Kidney (tissue), 22 donors: ENCODE measurements at places on chromosomes 2 and 18. TPM values are rescaled to one million over a fixed set of nuclear protein-coding genes. Genes with fewer than 3 reads are reported as not detected.
A peak's percentile ranks its signal among the peaks of the same experiment; 100 is the strongest.

ST6GAL2 gene
- total RNA-seq: 1.2 TPM

ANKRD36C gene
- total RNA-seq: 26.2 TPM

- H3K27ac ChIP-seq: no peak overlapping the region
- DNase-seq: no peak
- H3K4me1 ChIP-seq: no peaks in the 10 kb centered on the region
- H3K36me3 ChIP-seq: no peaks in the 10 kb centered on the region
Measured at GRCh38 chr2:229489016-229489415, 217.9 kb upstream of the PID1 start.

DNA sequence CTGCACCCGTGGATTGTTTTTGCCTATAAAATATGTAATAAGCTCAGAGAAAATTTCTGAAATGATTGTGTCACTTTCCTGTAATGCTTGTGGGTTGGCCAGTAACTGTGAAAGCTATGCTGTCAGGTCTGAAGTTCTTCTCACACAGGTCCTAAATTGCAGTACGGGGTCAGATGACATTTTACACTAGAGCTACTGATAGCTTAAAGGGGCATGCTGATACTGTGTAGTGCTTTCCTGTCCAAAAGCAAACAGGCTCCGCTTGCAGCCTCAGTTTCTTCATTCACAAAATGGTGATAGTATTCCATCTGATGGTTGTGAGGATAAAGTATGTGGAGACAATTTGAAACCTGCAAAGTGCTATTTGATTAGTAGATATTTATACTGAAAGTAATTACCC is 7.6 kb upstream of the FARSB start:
- H3K27me3 ChIP-seq: no peaks in the 10 kb centered on the region
- no peak overlapping the region for H3K4me3 ChIP-seq
- DNase-seq: no peak
- H3K27ac ChIP-seq: no peak overlapping the region
- H3K4me1 ChIP-seq: no peaks in the 10 kb centered on the region
- no peaks in the 10 kb centered on the region for H3K36me3 ChIP-seq

DNA sequence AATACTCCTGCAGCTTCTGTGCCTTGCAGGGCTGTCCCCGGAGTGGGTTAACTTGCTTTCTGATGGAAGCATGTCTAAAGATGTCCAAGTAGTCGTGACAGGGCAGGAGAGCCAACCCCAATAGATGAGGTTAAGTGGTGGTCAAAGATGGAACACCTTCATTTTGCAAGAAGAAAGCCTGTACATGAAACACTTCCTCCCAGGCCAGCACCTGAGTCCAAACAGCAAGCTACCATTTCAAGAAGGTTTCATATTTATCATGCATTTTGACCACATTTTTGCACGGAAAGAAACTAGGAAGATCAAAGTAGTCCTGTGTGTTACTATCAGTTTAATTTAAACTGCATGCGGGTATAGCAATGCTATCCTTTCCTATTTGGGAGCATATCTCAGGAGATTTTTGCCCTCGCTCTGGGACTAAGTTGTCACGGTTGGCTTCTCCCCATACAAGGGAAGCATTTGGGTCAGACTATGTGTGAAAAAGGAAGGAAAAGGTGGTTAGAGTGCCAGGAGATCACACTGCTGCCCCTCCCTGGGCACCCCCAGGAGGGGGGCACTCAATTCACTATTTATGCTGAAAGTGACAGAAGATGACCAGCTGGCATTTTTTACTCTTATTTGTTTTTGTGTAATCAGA is 187.6 kb downstream of the ZNF521 start:
- peak overlapping the region; percentile 66 for H3K4me3 ChIP-seq
- H3K27me3 ChIP-seq: no peaks in the 10 kb centered on the region
- H3K4me1 ChIP-seq: no peaks in the 10 kb centered on the region
- H3K27ac ChIP-seq: no peak overlapping the region
- DNase-seq: no peak

DNA sequence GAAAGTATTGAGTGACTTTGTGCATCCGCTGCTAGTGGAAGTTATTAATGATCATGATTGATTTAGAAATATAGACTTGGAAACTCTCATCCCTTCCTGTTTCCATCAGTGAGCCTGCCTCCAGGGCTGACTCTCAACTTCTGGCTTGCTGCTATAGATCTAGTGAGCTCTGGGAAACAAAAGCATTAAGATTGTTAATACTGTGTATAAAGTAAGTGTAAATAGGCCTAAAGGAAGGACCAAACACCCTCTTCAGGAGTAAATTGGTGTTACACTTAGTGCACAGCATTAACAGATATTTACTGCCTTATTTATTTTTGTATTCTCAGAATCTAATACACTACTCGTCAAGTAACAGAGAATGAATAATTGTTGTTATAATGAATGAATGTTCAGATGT is 285.6 kb downstream of the THSD7B start:
- no peaks in the 10 kb centered on the region for H3K27me3 ChIP-seq
- H3K4me1 ChIP-seq: no peaks in the 10 kb centered on the region
- no peaks in the 10 kb centered on the region for H3K36me3 ChIP-seq
- no peak overlapping the region for H3K4me3 ChIP-seq
- DNase-seq: peak; percentile 7

DNA sequence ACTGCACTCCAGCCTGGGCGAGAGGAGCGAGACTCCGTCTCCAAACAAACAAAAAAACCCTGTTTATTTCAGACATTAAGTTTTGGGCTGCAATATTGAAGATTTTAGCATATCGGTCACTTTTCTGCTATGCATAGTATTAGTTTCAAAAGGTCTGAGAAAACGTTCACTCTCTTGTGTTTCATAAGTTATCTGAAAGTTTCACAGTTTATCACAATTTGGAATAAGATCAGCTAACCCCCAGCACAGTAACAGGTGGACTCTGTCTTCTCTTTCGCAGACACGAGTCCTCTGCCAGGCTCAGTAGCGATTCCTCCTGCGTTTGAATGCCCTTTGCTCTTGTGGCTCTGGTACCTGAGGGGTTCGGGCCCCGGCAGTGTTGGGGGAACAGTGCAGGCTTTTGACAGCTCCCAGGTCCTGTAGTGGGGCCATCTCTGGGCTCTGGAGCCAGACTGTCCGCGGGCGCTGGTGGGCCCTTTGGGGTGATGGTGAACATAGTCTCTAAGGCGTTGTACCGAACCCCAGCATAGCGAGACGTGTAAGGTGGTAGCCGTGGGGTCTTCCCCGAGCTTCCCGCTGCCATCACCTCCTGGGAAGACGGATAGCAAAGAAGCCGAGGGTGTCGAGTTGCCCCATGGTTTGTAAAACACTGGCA is 20.4 kb downstream of the NFATC1 start:
- DNase-seq: no peak
- H3K27ac ChIP-seq: no peak overlapping the region
- H3K27me3 ChIP-seq: no peaks in the 10 kb centered on the region
- no peaks in the 10 kb centered on the region for H3K4me1 ChIP-seq
- H3K36me3 ChIP-seq: no peaks in the 10 kb centered on the region

- no peaks in the 10 kb centered on the region for H3K27me3 ChIP-seq
- no peaks in the 10 kb centered on the region for H3K4me1 ChIP-seq
- no peaks in the 10 kb centered on the region for H3K36me3 ChIP-seq
- no peak for DNase-seq
- no peak overlapping the region for H3K27ac ChIP-seq
Measured at GRCh38 chr2:182506606-182507005, 79.8 kb upstream of the PDE1A start.

GRCh38 chr2:174812037-174812436 is 47.8 kb upstream of the CHRNA1 start:
- no peaks in the 10 kb centered on the region for H3K4me1 ChIP-seq
- H3K27me3 ChIP-seq: no peaks in the 10 kb centered on the region
- DNase-seq: no peak
- no peaks in the 10 kb centered on the region for H3K36me3 ChIP-seq

GRCh38 chr18:3067165-3067661 is 54.3 kb upstream of the LPIN2 start:
- no peaks in the 10 kb centered on the region for H3K36me3 ChIP-seq
- H3K27ac ChIP-seq: no peak overlapping the region
- no peaks in the 10 kb centered on the region for H3K27me3 ChIP-seq
- H3K4me3 ChIP-seq: no peak overlapping the region

GRCh38 chr18:59621027-59621426 is 76.2 kb downstream of the CCBE1 start:
- no peak overlapping the region for H3K27ac ChIP-seq
- no peaks in the 10 kb centered on the region for H3K36me3 ChIP-seq
- no peaks in the 10 kb centered on the region for H3K27me3 ChIP-seq
- H3K4me1 ChIP-seq: peaks cover 6% of the 10 kb centered on the region
- DNase-seq: no peak
- H3K4me3 ChIP-seq: no peak overlapping the region

DNA sequence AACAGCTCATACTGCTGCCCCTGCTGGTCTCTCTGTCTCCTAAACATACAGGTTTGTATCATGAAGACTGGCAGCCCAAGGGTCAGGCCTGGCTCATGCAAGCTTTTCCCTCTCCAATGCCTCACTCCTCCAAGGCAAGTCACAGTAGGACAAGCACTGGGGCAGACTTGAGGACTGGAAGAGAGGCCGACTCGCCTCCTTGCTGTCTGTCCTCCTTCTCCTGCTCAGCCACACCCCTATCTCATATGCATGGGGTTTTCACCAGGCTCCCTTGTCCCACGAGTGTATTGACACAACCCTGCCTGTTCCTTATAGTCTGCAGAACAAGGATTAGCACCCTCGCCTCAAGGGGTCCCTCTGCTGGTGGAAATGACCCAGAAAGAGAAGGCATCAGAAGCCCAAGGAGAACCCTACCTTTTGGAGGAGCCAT is 223.7 kb downstream of the SOX11 start:
- DNase-seq: no peak
- no peaks in the 10 kb centered on the region for H3K4me1 ChIP-seq
- no peak overlapping the region for H3K27ac ChIP-seq
- H3K27me3 ChIP-seq: no peaks in the 10 kb centered on the region

GRCh38 chr18:44961288-44961995 is 280.8 kb downstream of the SETBP1 start:
- H3K27me3 ChIP-seq: no peaks in the 10 kb centered on the region
- no peak for DNase-seq
- H3K4me1 ChIP-seq: no peaks in the 10 kb centered on the region
- H3K36me3 ChIP-seq: no peaks in the 10 kb centered on the region
- H3K27ac ChIP-seq: no peak overlapping the region

DNA sequence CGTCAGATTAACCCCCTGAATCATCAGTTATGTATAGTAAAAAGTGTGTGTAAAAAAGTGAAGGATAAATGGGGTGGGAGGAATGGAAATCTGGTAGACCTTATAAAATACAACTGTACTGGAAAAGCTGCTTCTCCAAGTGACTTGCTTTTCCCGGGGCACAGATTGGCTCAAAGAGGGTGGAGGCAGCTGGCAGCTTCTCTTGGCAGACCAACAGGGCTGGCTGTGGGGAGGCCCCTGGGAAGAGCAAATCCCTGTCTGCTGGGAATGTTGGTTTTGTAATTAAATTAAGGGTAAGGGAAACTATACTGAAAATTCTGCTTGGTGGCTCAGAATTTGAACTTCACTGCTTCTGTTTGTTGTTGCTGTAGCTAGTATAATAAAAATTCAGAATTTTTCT is 154.2 kb upstream of the DLX2 start:
- no peaks in the 10 kb centered on the region for H3K36me3 ChIP-seq
- H3K4me3 ChIP-seq: no peak overlapping the region

DNA sequence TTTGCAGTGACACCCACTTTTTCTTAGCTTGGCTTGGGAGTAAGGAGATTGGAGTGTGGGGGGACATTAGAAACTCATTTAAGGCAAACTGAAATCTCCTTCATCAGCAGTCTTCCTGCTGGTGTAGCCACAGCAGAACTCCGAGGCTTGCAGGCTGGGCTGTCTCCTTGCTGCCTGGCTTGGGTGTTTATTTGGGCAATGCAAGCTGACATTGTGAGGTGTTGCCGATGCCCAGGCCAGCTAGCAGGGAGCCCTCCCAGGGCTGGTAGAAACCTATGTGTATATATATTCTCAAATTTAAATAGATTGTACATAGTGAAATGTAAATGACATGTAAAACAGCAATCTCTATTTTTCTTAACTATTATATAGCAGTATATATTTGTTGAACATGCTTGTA is 11.8 kb downstream of the GDF7 start:
- DNase-seq: no peak
- peaks cover 6% of the 10 kb centered on the region for H3K27me3 ChIP-seq
- no peak overlapping the region for H3K27ac ChIP-seq
- peaks cover 29% of the 10 kb centered on the region for H3K4me1 ChIP-seq
- no peak overlapping the region for H3K4me3 ChIP-seq

DNA sequence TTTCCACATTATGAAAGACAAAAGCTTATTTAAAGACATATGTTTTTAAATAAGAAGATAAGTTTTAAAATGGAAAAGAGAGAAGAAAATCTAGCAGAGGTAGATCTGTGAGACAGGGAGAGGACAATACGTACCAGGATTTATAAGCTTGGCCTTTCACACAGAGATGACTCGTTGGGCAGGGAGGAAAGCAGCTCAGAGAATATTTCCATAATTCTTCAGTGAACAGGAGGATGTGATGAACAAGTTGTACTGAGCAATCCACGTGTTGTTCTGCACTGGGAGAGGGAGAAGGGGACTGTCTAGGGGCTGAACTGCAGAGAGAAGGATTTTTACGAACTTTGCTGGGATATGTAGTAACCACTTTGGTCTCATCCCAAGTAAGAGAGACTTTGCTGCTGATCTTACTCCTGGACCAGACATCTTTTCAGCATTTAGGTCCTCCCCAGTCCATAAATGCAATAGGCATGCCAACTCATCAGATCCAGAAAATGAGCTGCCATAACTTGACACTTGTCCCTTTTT is 162.5 kb upstream of the SETBP1 start:
- H3K4me1 ChIP-seq: no peaks in the 10 kb centered on the region
- no peak overlapping the region for H3K4me3 ChIP-seq
- H3K27me3 ChIP-seq: no peaks in the 10 kb centered on the region

DNA sequence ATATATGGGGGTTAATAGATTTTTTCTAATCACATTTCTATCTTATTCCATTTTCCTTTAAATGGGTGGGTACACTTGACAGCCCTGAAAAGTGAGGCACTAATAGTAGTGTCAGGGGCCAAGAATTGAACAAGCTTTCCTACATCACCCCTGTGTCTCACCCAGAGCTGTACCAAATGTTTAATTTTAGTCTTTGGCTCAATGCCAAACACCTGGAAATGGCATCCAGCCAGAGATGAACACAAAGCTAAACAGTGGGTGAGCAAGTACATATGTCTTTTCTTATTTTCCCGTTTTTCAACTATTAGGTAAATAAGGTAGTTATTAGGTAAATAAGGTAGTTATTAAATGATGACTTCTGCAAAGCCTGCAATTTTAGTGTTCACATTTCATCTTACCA is 276.3 kb upstream of the ERBB4 start:
- H3K36me3 ChIP-seq: no peaks in the 10 kb centered on the region
- no peaks in the 10 kb centered on the region for H3K27me3 ChIP-seq
- no peak for DNase-seq
- no peak overlapping the region for H3K27ac ChIP-seq

- H3K36me3 ChIP-seq: no peaks in the 10 kb centered on the region
- no peak overlapping the region for H3K4me3 ChIP-seq
- H3K4me1 ChIP-seq: no peaks in the 10 kb centered on the region
- H3K27ac ChIP-seq: no peak overlapping the region
- no peaks in the 10 kb centered on the region for H3K27me3 ChIP-seq
Measured at GRCh38 chr2:231293163-231293562, 94.7 kb downstream of the ARMC9 start.
